ENCODE measurements at places on chromosomes 2 and 18. TPM values are rescaled to one million over a fixed set of nuclear protein-coding genes. Genes with fewer than 3 reads are reported as not detected.

The NAT8 gene
- total RNA-seq, result not detected

The MBD5 gene
- total RNA-seq, result 7.0 TPM

The UPP2 gene
- not detected for total RNA-seq

The STPG4 gene
- not detected for total RNA-seq

The ANKMY1 gene
- 4.3 TPM for total RNA-seq

The TMEM17 gene
- total RNA-seq, result 1.5 TPM

All from bronchus fibroblast of lung (primary cell).